Activated effector memory CD4-positive, alpha-beta T cell treated with Interleukin-2 at 50 U/mL for 16 hours (primary cell): ENCODE measurements at places on chromosomes 4 and X.

- no peak for DNase-seq
Measured at GRCh38 chr4:171983935-171984805, 171.0 kb downstream of the GALNTL6 start.

DNA sequence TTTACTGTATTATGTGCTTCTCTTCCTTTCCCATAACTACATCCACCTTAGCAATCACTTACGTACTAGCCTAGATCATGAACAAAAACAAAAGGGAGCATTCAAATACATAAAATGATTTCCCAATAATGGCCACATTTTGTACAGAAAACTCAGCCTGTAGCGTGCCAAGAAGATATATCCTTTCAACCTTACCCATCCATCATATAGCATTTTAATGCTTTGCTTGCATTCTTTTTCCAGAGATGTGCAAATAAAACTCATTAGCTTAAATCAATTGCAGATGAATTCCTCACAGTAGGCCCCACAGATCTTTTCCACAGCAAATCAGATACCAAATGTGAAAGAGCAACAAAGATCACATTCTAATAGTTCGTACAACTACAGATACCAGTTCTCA lies 20.8 kb downstream of the GRSF1 start:
- no peak for DNase-seq

GRCh38 chr4:182143086-182143821 lies 99.9 kb upstream of the TENM3 start:
- DNase-seq: no peak

- DNase-seq: no peak
Measured at GRCh38 chr4:45865781-45866180, 258.1 kb downstream of the GABRG1 start.

GRCh38 chr4:133921280-133922195 lies 280.1 kb downstream of the PABPC4L start:
- no peak for DNase-seq

- DNase-seq: no peak
Measured at GRCh38 chr4:47590325-47590724, 105.2 kb downstream of the ATP10D start.

GRCh38 chr4:73343432-73343831 lies 60.7 kb upstream of the ALB start:
- no peak for DNase-seq

DNA sequence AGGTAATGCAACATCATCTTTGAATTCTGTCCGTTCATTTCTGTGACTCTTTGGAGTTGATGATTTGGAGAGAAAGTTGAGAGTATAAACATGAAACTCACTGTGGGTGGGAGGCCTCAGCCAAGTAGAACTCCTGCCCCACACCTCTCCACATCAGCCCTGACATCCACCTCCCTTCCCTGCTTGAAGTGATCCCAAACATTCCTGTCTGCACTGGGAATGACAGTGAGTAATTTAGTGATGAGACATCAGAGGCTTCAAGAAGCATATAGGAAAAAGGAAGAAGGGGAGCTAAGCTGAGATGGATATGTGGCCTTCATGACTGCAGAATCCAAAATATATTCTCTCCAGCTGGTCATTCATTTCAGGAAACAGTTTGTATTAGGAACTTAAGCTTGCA lies 151.8 kb downstream of the SPATA18 start:
- no peak for DNase-seq

- DNase-seq: no peak
Measured at GRCh38 chrX:10983526-10983925, 127.6 kb upstream of the HCCS start.

DNA sequence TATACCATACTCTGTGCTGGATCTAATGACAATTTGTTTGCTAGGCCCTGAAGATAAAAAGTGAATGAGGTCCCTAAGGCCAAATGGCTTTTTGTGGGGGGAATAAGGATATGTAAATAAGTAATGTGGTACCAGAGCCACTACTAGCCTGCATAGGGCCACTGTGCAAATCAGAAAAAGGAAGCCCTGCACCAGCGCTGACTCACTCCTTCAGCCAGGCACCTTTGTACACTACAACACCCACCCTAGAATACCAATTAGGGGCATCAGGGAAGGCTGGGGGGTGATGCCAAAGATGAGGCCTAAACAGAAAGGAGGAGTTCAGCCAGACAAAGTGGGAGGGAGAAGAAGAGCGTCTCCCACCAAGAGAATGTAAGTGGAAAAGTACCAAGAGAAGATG lies 122.2 kb downstream of the CAMK2D start:
- no peak for DNase-seq

DNA sequence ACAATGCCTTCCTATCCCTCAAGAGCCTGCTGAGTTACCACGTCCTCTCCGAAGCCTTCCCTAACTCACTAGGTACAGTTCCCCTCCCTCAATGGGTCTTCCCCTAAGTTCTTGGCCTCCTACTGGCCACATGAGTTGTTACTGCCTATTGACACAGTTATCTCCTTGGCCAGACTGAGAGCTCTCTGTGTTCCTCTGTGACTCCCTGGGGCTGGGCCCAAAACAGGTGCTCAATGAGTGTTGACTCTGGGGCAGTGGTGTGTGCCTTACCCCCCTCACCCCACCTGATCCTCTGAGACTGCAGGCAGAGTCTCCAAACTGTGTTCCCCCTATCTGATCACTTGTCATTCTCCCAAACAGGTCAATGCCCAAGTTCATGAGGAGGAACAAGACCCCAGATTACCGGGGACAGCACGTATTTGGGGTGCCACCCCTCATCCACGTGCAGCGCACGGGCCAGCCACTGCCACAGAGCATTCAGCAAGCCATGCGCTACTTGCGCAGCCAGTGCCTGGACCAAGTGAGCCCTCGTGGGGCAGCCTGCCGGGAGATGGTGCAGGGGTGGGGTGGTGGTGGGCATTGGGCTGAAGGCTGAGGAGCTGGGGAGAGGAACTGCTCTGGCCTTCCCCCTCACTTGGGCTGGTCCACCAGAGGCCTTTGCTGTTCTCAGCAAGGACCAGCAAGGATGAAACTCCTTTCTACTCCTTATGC lies 72.6 kb downstream of the STARD8 start:
- no peak for DNase-seq

- no peak for DNase-seq
Measured at GRCh38 chr4:94414907-94415306, 36.8 kb upstream of the PDLIM5 start.

DNA sequence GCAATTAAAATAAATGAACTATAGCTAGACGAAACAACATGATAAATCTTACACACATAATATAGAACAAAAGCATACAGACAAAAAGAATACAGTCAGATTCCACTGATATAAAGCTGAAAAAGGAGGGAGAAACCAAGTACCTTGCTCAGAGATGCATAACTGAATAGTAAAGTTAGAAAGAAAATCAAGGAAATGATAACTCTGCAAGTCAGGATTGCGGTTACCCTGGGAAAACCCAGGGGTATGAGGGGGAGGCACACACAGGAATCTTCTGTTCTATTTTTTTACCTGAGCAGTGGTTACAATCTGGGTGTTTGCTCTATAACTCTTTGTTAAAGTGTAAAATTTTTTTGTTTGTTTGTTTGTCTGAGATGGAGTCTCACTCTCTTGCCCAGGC lies 209.1 kb downstream of the CBR4 start:
- DNase-seq: no peak

DNA sequence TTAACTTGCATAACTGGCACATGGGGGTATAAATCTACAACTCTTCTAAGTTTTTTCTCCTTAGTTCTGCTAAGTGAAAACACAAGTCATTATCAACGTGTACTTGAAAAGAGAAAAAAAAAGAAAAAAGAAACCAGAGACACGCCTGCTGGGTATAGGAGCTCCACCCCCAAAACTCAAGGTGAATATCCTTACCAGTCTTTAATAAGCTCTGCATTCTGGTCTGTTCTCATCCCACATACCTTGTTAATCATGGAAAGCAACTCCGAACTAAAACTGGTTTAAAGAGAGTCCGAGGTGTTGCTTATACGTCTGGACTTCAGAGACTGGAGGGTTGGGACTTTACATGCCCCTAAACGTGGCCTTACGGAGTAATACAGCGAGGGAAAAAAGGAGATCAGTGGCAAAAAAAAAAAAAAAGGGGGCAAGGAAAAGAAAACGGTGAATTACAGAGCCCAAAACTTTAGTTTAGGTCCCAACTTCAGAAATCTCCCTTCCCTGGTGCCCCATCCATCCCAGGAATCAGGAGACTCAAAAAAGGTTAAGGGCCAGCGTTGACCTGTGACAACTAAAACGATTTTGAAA lies 1.0 kb downstream of the PGRMC2 start:
- no peak for DNase-seq

- no peak for DNase-seq
Measured at GRCh38 chr4:19698961-19699360, 552.7 kb upstream of the SLIT2 start.

DNA sequence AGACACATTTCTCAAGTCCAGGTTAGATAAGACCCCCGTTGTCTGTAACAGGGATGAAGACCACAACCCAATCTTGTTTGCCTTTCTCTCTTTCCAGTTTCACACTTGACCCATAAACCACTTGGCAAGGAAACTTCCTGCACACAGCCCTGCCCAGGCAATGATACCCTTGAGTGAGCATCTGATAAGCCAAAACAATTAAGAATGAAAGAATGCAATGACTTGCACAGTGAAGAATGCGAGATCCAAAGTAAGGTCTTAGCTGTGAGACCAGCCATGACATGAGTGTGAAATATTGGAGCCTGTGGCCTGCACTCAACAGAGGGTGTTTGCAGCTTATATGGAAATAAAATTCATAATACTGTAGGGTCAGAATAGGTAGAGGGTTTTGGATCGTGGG lies 37.9 kb upstream of the MXRA5 start:
- DNase-seq: no peak

DNA sequence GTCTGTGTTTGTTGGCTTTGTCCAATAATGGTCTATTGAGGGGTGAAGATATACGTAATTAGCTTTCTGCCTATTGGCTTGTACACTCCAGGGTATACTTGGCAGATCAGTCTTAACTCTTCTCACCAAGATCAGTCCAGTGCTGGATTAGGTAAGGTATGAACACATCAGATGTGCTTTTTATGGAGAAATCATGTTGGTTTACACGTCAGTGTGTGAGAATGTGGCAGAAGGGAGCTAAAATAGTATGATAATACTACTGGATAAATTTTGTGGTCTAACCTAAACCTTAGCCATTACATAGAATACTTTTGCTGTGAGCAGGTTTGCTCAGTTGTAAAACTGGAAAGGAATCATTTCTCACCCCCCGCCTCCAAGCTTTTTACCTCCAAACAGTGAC lies 4.2 kb downstream of the PDHA1 start:
- DNase-seq: no peak

DNA sequence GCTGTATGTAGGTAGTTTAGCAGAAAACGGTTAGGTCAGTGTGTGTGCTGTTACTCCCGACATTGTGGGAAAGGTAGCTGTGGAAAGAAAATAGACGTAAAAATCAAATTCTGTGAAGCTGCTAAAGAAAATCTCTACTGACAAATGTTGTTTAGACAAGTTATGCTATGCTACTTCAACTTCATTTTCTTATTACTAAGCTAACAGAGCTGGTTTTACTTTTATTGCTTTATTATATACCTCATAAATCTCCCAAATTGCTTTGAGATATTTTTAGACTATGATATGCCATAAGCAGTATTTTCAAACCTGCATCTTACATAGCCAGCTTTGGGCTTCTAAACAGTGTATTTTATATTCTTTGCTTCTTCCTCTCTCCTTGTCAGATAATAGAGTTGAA lies 108.2 kb upstream of the PACRGL start:
- no peak for DNase-seq

GRCh38 chr4:103424853-103425252 lies 226.7 kb upstream of the CENPE start:
- no peak for DNase-seq

DNA sequence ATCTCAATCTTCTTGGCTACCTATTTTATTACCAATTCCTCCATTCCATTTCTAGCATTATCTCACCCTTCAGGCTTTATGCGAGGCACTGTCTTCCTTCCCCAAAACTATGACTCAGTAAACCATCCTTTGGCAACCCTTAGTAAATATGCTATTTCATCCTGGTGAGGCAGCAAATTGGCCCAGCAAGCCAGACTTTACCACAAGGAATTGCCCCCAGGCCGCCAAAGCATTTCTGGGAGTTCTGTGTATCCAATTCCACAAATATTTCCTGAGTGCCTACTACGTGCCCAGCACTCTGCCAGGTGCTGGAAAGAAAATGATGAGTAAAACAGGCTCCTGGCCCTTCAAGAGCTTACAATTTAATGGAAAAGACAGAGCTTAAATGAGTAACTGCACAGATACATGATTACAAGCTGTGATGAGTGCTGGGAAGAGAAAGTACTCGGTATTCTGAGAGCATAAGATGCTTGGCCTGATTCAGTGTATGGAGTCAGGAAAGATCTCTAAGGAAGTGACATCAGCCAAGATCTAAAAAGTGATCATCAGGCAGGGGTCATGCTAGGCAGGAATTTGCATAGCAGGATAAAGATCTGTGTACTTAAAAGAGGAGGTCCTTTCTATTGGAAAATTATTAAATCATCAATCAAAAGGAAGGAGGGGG lies 193.8 kb downstream of the ADAMTS3 start:
- DNase-seq: no peak

- no peak for DNase-seq
Measured at GRCh38 chrX:131854581-131854980, 168.5 kb upstream of the STK26 start.

DNA sequence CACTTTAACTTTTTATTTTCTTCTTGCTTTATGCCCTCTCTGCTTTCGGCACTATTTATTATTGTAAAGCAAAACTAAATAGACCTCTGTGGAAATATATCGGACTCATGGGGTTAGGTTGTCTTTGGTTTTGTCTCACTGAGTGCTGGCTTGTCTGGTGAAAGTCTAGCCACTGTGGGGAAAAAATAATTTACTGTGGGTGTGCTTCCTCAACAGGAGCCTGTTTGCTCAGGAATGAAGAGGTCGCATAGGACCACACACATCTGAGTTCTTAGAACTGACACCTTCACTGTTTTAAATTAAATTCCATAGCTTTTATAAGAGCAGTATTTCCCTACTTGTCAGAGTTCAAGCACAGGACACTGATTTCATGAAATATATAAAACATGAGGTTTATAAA lies 103.0 kb upstream of the BMPR1B start:
- no peak for DNase-seq

- no peak for DNase-seq
Measured at GRCh38 chr4:28505064-28505463, 1644.4 kb downstream of the STIM2 start.

DNA sequence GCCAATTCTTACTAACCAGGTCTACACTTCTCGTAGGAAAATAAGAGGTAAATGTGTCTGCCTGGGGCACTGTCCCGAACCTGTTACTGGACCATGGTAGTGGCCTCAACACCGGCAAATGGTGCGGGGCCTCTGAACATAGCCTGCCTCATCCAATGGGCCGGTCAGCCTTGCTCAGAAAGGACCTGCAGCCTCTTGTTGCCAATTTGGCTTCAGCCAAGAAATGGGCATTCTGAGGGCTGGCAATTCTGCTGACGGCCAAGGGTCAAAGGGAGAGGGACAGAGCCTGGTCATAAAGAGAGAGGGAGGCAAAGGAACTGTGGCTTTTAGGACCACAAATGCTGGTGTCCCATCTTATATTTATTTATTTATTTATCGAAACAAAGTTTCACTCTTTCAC lies 69.5 kb upstream of the ATP6AP2 start:
- DNase-seq: no peak
